Tibial nerve (tissue), 4 donors: ENCODE measurements at places on chromosomes 16 and 17. TPM values are rescaled to one million over a fixed set of nuclear protein-coding genes. Genes with fewer than 3 reads are reported as not detected.

- no peak overlapping the region for H3K4me3 ChIP-seq
- DNase-seq, result no peak
- no peaks in the 10 kb centered on the region for H3K27me3 ChIP-seq
- H3K36me3 ChIP-seq, result peaks cover 6% of the 10 kb centered on the region
- H3K27ac ChIP-seq, result no peak overlapping the region
Observed at GRCh38 chr16:56462064-56462796, 10.9 kb downstream of the OGFOD1 start.

DNA sequence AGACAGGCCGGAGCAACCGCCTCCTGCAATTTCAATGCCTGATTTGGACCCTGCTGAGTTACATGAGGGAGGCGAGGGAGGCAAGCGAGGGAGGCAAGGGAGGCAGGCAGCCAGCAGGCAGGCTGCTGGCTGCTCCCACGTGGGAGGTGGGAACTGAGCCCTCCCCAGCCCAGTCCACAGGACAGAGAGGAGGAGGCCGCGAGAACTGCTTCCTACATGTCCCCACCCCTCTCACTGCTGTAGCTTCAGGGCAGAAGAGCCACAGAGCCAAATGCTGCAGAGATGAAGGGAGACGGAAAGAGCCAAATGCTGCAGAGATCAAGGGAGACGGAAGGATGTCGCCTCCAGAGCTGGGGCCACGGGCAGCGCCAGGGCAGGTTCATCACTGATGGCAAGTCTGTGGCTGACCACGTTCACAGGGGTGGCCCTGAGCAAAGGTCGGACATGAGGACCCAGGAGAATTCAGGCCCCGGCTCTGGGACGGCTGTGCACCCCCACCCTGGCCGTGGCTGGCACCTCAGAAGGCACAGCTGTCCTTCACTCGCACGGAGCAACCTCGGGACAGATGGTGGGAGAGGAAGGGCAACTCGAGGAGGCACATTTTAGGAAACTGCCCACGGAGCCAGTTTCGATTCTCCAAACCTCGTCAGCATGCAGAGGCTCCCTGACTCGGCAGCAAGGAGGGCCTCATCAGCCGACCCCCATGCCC, 21.5 kb downstream of the RPH3AL start:
- DNase-seq, result peak; percentile 36
- no peaks in the 10 kb centered on the region for H3K27me3 ChIP-seq
- H3K4me3 ChIP-seq, result peak overlapping the region; percentile 42
- H3K27ac ChIP-seq, result peak overlapping the region; percentile 78
- no peaks in the 10 kb centered on the region for H3K36me3 ChIP-seq
- no peaks in the 10 kb centered on the region for H3K4me1 ChIP-seq

Gene TBC1D3E
- total RNA-seq, result not detected

DNA sequence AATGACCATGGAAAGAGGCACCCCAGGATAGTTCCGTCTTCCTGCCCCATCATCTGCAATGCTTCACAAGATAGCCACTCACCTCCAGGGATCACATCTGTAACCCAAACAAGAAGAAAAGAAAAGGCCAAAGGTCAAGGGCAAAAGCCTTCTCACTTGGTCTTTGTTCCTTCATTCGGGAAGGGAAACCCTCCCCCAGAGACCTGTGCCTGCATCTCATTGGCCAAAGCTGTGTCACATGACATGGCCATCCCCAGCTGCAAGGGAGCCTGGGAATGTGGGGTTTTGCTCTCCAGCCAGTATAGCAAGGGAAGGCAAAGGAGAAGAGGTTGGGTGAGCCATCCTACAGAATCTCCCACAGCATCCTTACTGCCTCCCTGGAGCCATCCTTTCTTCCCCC, 47.9 kb downstream of the NOL11 start:
- H3K4me1 ChIP-seq, result no peaks in the 10 kb centered on the region
- DNase-seq, result no peak
- no peaks in the 10 kb centered on the region for H3K36me3 ChIP-seq
- no peak overlapping the region for H3K27ac ChIP-seq
- H3K4me3 ChIP-seq, result no peak overlapping the region

Gene PLXDC1
- total RNA-seq, result 44.8 TPM

Gene KIF19
- 77.4 TPM for total RNA-seq

Gene CETP
- not detected for total RNA-seq

- H3K36me3 ChIP-seq, result no peaks in the 10 kb centered on the region
- H3K4me1 ChIP-seq, result no peaks in the 10 kb centered on the region
- no peaks in the 10 kb centered on the region for H3K27me3 ChIP-seq
Observed at GRCh38 chr17:39618956-39619785, 7.6 kb upstream of the PPP1R1B start.

GRCh38 chr16:27906883-27907282, 156.6 kb downstream of the GSG1L start:
- DNase-seq, result no peak
- H3K27ac ChIP-seq, result no peak overlapping the region
- no peak overlapping the region for H3K4me3 ChIP-seq
- H3K36me3 ChIP-seq, result no peaks in the 10 kb centered on the region
- H3K27me3 ChIP-seq, result no peaks in the 10 kb centered on the region

DNA sequence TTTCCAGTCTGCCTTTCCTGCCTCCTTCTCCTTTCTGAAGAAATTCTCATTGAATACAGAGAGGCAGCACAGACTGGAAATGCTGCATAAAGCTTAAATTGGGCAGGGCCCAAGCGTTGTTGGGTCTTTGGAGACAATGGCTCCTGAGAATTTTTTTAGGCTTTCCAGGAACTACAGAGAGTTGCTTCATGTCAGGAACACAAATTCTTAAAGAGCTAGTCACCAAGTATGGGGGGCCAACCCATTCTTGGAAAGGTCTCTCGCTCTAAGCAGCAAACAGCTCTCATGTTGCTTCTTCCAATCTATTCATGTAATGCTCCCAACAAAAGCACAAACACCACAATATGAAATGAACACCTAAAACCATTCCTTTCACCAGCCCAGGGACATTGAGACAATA, 6.9 kb downstream of the HNF1B start:
- peaks cover 17% of the 10 kb centered on the region for H3K4me1 ChIP-seq
- no peak overlapping the region for H3K27ac ChIP-seq
- H3K27me3 ChIP-seq, result peaks cover 82% of the 10 kb centered on the region
- no peaks in the 10 kb centered on the region for H3K36me3 ChIP-seq

- H3K4me1 ChIP-seq, result no peaks in the 10 kb centered on the region
- H3K4me3 ChIP-seq, result no peak overlapping the region
- no peak overlapping the region for H3K27ac ChIP-seq
- no peak for DNase-seq
- H3K27me3 ChIP-seq, result no peaks in the 10 kb centered on the region
- H3K36me3 ChIP-seq, result peaks cover 5% of the 10 kb centered on the region
Observed at GRCh38 chr17:80844418-80844990, 147.1 kb upstream of the CHMP6 start.

GRCh38 chr17:27805520-27806146, 5.3 kb upstream of the NOS2 start:
- no peaks in the 10 kb centered on the region for H3K27me3 ChIP-seq
- no peaks in the 10 kb centered on the region for H3K36me3 ChIP-seq
- H3K4me1 ChIP-seq, result peaks cover 4% of the 10 kb centered on the region

DNA sequence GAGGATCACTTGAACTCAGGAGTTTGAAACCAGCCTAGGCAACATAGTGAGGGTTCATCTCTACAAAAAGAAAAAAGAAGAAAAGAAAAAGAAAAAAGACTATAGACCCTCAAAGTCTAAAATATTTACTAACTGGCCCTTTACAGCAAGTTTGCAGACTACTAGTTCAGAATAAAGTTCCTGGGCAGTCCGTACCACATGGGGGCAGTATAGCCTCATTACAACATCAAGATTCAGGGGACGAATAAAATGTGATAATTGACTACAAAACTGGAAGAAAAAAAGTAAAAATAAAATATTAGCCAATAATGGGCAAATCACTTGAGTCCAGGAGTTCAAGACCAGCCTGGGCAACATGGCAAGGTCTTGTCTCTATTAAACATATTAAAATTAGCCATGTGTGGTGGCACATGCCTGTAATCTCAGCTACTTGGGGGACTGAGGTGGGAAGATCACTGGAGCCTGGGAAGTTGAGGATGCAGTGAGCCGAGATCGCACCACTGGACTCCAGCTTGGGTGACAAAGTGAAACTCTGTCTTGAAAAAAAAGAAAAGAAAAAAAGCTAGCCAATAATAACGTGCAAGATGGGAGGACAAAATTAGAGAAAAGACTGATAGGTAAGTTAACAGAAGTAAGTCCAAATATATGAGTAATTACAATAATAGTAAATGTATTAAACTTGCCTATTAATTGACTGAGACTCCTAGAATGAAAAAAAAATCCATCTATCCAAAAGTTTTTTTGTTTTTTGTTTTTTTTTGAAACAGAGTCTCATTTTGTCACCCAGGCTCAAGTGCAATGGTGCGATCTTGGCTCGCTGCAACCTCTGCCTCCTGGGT, 129.4 kb upstream of the SEC14L1 start:
- H3K4me3 ChIP-seq, result no peak overlapping the region
- no peak for DNase-seq
- no peaks in the 10 kb centered on the region for H3K27me3 ChIP-seq
- no peaks in the 10 kb centered on the region for H3K4me1 ChIP-seq

DNA sequence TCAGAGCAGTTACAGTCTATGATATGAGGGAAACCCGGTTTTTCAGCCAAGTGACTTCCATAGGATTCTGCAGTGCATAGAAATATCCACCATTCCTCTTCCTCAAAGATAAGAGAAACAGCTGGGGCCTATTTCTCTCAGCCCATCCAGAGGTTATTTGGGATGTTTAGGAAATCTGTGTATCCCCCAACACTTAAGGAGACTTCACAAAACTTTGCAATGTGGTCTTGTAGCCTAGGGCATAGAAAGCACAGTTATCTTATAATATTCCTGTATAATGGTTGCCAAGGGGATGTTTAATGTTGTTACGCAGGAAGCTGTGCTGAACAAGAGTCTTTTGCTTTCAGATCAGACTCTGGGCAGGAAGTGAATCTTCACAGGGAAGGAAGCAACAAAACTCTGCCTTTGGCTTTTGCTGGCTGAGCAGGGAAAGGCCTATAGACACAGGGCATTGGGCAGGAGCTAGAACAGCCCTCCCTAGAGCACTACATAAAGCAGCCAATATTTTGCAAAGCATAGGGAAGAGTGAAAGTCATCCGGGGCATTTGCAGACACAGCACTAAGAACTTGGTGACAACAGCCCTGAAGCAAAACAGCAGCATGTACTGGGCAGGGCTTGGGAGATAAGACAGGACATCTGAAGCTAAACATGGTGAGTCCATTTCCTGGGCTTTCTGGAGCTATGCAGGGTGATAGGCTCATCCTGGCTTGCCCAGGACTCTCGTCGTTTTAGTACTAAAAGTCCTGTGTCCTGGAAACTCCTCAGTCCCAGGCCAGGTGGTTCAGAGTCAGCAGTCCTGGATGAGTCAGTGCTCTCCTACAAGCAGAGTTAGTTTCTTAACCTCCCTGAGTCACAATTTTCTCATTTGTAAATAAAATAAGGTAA, 18.7 kb upstream of the BEAN1 start:
- H3K36me3 ChIP-seq, result peaks cover 28% of the 10 kb centered on the region
- no peak overlapping the region for H3K4me3 ChIP-seq
- H3K27ac ChIP-seq, result no peak overlapping the region
- no peak for DNase-seq
